Mammary epithelial cell (primary cell): ENCODE measurements at places on chromosomes 1 and 21. TPM values are rescaled to one million over a fixed set of nuclear protein-coding genes. Genes with fewer than 3 reads are reported as not detected.

Gene VASH2
- polyA plus RNA-seq = 0.17 TPM

Gene C1orf210
- polyA plus RNA-seq = 7.6 TPM

Gene OR2T35
- polyA plus RNA-seq = not detected

Gene C1QA
- polyA plus RNA-seq = not detected
